NCI-H1092 (cell line): ENCODE measurements at places on chromosomes 3 and 15.

DNA sequence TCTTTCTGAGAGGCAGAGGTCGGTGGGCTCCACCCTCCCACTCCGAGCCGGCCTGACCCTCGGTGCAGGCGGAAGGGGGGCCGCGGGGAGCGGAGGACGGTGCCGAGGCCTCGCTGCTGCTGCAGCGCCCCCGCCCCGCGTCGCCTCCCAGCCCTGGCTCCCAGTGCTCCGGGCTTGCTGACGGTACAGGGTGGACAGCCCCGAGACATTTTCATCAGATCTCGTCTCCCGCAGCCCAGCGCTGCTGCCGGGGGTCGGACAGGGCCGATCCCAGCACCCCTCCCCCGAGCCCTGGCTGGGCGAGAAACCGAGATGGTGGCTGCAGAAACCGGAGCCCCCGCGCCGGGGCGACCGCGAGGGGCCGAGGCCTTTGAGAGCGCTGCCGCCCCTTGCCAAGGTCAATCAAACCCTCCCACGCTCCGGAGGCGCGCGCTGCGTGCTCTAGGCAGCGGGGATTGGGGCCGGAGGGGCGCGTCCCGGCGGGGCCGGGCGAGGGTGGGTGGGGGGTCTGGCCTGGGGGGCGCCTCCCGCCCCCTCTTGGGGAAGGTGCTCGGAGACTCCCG, 42.5 kb downstream of the EPHB3 start:
- DNase-seq: no peak

- peak; percentile 86 for DNase-seq
Observed at GRCh38 chr15:58475573-58476524, 44.1 kb downstream of the LIPC start.

DNA sequence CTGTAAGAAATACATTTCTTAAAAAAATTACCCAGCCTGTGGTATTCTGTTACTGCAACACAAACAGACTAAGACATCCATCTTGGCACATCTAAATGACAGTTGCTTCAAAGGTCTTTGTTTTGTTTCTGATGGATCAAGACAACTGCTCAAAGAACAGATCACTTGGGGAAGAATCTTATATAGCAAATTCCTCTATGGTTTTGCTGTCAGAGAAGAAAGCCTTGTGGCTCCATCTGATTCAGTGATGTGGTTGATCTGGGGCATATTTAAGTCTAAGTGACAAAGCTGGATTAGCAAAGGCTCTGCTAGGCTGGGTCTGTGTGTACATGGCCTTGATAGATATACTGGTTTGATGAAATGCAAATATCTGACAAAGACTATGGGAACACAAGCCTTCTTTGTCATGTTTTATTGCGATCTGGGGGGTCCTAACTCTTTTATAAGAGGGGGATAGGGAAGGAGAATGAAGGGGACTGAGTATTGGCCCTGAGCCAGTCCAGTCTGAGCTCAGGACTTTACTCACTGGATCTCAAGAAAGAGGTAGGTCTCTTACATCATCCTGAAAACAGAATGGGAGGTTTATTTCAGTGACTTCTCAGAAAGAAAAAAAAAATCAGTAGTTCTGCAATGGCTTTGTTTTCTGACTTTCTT, 14.3 kb upstream of the LIMD1 start:
- no peak for DNase-seq

DNA sequence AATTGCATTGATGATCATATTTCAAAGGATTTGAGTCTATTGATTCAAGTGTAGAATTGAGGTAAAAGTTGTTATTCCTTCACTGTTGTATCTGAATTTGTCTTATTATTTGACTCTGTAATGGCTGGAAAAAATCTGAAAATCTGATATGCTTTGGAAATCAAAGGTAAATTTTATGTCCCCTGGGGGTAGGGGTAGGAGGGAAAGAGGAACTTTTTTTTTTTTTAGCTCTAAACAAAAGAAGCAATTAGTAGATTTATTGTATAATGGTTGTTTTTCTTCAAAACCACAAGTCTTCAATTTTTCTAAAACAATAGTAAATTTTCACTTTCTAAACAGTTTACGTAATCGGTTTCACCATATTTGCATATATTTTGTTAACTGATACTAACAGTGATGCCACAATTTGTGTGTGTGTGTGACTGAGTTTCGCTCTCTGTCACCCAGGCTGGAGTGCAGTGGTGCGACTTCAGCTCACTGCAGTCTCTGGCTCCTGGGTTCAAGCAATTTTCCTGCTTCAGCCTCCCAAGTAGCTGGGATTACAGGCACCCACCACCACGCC, 91.7 kb upstream of the GOLGA6L4 start:
- DNase-seq: no peak

DNA sequence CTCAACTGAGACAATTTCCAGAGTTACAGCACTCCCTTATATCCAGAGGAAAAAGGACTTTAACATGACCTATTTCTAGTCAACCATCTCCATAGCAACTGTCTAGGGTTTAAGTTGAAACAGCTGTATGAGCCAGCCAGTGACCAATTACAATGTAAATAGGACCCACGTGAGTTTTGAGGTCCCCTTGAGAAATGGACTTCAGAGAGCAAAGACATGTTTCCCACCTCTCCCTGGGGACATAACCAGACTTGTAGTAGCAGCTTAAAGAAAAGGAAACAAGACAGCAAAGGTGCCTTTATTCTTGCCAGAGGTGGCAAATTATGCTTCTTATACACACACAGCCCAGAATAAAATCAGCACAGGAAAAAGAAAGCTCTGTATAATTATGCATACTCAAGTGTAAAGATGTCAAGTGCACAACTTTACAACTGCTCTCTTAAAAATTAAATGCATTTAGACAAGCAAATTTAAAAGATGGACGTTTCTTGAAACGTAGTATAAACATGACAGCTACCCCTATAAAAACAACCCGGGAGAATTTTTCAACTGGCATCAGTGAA, 40.2 kb downstream of the SUMF1 start:
- DNase-seq: no peak

GRCh38 chr3:40845447-40845846, 320.7 kb downstream of the ZNF621 start:
- no peak for DNase-seq

GRCh38 chr3:186299327-186299726, 62.7 kb downstream of the DGKG start:
- DNase-seq: no peak

DNA sequence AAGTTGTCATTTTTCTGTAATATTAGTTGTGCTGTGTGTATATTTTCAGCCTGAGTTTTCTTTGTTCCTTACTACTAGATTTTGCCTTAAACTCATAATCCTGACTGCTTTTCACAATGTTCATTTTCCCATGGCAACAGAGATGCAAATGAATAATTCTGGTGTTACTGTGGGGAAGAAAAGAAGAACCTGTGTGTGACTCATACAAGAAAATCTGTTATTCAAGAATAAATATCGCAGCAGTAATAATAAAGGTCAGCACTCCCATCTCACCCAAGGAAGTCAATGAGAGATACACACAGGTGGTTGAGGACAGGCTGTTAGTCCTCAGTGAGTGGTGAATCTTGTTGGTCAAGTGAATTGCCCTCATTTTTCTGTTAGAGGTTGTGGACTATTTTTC, 656.6 kb upstream of the NAALADL2 start:
- no peak for DNase-seq

GRCh38 chr3:46926039-46926438, 48.5 kb downstream of the PTH1R start:
- DNase-seq: no peak

DNA sequence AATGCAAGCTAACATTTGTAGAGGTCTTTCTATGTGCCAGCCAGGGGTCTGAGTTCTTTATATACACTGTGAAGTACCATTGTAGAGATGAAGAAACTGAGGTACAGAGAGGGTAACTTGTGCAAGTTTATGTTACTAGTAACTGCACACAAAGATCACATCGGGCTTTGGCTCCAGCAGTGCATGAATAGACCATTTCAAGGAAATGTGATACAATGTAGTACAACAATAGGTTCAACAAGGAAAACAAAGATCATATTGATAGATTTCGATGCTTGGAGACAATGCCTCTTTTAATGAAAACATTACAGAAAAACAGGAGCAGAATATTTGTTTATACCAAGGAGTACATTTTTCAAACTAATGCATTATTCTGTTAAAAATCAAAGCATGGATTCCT, 115.3 kb downstream of the POLR2M start:
- DNase-seq: no peak

DNA sequence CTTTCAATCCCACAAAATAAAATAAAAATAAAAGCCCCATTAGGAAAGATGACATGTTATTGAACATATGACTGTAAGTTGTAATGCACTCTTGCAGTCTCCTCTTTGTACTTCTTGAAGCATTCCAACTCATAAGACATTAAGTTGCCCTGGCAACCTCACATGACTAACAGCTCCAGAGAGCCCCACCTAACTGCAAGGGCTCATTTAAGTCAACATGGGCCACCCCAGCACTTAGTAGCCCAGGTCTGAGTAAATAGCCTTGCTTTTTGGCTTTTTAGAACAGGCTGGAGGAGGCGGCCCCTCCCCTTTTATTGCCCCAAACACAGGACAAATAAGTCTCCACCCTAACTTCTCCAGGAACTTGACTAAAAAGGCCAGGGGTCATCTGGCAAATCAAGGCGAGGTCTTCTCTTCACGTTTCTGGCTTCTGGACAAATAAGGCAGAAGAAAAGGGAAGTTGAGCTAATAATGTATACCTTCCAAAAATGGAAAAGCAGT, 135.1 kb downstream of the TMCO5A start:
- no peak for DNase-seq

DNA sequence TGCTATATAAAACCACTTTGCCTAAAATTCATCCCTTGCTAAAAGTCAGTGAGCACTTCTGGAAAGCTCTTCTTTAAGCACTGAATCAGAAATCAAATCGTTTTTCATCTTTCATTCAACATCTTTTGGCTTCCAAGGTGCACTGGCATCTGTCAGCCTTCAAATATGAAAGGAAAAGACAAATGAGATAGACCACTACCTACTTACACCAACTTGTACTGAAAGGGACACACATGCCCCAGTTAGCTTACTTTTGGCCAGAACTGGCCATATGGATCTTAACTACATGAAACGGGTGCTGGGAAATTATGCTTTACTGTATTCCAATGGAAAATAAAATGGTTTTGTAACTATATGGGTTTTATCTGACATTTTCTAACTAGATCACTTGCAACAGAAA, 332.0 kb upstream of the ARPP21 start:
- no peak for DNase-seq

- no peak for DNase-seq
Observed at GRCh38 chr3:156630081-156630772, 44.2 kb upstream of the TIPARP start.

DNA sequence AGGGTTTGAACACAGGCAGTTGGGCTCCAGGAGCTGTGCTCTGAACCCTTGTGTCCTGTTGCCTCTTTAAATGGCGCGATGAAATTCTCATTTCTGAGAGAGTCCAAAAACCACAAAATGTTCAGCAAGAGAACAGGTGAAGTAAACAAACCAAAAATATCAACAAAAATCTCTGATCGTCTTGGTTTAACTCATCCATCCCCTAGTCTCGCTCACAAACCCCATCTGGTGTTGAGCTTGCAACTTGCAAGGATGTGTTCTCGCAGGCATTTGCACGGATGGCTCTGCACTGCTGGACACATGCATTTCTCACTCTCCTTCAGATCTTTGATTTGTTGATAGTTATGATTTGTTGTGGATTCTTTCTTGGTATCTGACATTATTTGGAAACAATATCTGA, 31.1 kb downstream of the FAH start:
- DNase-seq: no peak

GRCh38 chr3:48695393-48695753, 9.7 kb upstream of the NCKIPSD start:
- no peak for DNase-seq

GRCh38 chr3:51722362-51722761, 15.5 kb downstream of the GRM2 start:
- no peak for DNase-seq

- DNase-seq: no peak
Observed at GRCh38 chr15:88690331-88690730, 51.5 kb downstream of the ISG20 start.

GRCh38 chr3:9468460-9468859, 71.0 kb downstream of the SETD5 start:
- no peak for DNase-seq

DNA sequence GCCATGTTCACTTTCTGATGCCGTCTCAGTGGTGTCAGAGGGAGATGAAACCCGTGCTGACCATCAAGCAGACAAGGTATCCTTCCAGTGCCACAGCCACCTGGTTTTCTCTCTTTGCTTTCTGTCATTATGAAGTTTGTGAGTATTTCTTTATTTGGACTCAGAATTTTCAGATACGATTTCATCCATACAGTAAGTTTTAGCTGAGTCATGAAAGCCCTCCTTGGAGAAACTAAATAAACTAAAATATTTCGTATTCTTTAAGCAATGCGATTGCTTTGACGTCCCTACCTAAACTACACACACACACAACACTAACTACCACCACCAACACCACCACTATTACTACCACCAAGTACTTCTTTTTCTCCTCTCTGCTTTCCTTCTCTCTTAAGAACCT, 350.1 kb downstream of the NTRK3 start:
- DNase-seq: no peak

GRCh38 chr3:100562224-100562857, 47.1 kb upstream of the ADGRG7 start:
- no peak for DNase-seq

- DNase-seq: no peak
Observed at GRCh38 chr15:58002338-58003126, 63.0 kb downstream of the ALDH1A2 start.

- DNase-seq: no peak
Observed at GRCh38 chr3:190467922-190468321, 18.2 kb upstream of the TMEM207 start.

DNA sequence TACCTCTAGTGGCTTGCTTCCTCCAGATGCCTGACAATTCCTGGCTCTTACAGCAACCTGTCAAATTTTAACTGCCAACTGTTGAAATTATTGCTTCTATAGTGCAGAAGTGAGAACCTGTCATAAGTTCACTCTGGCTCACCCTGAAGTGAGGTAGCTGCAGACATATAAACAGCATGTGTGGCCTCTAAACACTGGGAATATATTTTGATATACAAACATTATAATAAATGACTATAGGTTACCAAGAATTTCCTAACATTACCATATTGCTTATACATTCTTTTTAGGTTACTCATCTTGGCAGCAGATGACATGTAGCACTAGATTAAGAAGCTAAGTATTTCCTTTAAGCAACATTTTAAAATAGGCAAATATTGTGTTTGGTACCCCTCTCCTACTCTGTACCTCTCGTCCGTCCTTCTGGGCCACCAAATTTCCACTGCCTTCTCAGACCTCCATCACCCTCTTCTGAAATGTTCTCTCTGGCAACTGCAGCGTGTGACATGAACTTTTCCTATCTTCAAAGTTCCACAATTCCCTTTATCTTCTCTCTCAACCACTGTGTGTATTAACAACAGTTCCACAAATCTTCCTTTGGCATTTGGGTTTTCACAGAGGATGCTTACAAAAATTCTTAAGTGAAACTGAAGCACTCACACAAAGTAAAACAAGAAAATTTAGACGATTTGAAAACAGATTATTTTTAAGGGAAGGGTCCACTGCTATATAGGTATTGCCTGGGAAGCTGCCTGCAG, 15.3 kb upstream of the XXYLT1 start:
- DNase-seq: no peak

- DNase-seq: no peak
Observed at GRCh38 chr3:33111581-33111980, 2.2 kb upstream of the CRTAP start.
